Substantia nigra (tissue), 51 donors: ENCODE measurements at places on chromosomes 12 and 14.

DNA sequence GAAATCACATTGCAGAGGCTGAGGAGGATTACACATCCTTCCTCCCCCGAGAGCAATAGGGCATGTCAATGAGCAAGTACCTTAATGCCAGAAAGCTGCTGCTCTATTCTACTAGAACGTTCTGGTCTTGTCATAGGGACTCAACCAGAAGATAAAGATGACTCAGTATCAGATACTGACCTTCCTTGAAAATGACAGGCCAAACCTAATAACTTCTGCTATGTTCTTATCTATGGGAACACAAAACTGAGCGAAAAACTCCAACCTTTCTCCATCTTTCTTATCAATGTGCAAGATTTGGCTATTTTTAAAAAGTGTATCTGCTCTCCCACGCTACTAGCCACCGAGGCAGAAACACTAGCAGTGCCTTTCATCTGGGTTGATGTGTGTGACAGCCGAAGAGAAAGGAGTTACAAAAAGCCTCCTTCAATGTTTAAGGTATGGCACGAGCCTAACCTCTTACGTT is 5.5 kb downstream of the CCDC92 start:
- no peak for DNase-seq

- DNase-seq, result no peak
Measured at GRCh38 chr12:27034607-27035293, 12.4 kb downstream of the MED21 start.

- no peak for DNase-seq
Measured at GRCh38 chr12:62379026-62379722, 87.5 kb upstream of the MON2 start.

- DNase-seq, result no peak
Measured at GRCh38 chr12:115485503-115485902, 792.0 kb downstream of the MED13L start.

- no peak for DNase-seq
Measured at GRCh38 chr14:66487164-66487563, 993 bp downstream of the CCDC196 start.

- DNase-seq, result no peak
Measured at GRCh38 chr14:90678420-90678819, 137.8 kb downstream of the TTC7B start.

GRCh38 chr14:51484485-51484884 is 167.2 kb upstream of the FRMD6 start:
- DNase-seq, result no peak

- no peak for DNase-seq
Measured at GRCh38 chr14:104288272-104288671, 149.9 kb downstream of the KIF26A start.

DNA sequence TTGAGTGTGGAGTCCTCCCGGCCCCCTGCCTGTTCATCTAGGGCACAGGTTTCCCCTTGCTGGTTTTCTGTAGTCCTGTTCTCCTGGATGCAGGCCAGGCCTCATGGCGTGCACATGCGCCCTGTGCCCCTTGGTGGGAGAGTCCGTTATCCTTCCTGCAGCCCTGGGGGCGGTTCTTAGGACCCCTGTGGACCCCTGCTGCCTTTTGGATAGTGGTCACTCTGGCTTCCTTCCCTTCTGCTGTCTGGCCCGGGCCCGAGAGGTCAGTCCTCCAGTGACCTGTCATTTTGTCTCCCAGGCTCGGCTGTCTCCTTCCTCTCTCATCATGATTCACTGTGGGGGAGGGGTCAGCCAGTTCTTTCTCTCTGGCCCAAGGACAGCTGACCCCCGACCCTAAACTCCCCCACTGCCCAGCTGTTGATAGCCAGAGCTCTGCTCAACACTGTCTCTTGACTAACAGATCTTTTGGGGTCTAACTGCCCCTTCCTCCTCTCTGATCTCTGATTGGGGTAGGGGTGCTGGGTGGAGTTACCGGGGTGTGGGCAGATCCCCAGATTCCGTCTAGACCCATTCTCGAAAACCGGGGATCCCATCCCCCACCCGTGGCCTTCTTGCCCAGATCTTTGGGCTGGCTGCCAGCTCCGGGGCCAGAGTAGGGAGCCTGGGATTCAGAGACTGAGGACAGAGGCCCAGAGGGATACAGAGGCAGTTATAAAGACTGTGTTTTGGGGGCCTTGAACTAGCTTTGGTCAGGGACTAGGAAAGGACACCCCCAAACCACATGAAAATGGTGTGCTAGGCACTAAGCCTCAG is 7.0 kb downstream of the CCND2 start:
- no peak for DNase-seq

- DNase-seq, result no peak
Measured at GRCh38 chr12:62701492-62701891, 233.5 kb downstream of the PPM1H start.

- DNase-seq, result no peak
Measured at GRCh38 chr12:12528361-12529270, 34.0 kb downstream of the DUSP16 start.

DNA sequence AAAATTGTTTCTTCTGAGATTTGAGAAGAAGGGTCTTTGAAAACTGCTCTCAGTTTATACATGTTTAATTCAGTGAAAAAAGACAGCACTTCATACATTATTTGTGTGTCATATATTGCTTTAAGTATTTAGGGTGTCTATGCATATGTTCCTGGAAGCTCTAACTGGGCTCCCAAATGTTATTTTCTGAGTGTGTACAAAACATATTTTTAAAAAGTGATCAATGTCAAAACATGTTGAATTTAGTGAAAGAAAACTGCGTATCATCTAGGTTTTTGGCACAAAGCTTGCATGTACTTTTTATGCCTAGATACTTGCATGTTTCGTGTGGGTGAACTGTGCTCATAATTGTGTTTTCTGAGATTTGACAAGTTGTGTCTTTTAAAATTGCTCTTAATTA is 81.6 kb downstream of the ASCL4 start:
- DNase-seq, result no peak

GRCh38 chr14:64510825-64511671 is 6.5 kb downstream of the ZBTB1 start:
- peak; percentile 28 for DNase-seq

DNA sequence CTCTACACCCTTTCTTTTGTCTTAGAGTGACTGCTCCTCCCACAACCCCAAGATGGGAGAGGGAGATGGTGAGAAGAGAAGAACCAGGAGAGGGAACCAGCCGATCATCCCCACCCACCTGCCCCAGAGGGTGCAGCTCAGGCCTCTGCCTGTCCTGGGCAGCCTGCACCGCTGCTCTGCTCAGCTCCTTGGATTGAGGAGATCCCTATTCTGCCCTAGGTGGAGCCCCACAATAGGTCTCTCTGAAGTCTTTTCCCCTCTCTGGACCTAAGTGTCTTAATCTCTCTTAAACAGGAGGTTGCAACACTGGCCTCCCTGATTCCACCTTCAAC is 2.2 kb downstream of the ANKRD33 start:
- DNase-seq, result no peak

GRCh38 chr12:108860443-108860842 is 3.1 kb upstream of the SSH1 start:
- no peak for DNase-seq

DNA sequence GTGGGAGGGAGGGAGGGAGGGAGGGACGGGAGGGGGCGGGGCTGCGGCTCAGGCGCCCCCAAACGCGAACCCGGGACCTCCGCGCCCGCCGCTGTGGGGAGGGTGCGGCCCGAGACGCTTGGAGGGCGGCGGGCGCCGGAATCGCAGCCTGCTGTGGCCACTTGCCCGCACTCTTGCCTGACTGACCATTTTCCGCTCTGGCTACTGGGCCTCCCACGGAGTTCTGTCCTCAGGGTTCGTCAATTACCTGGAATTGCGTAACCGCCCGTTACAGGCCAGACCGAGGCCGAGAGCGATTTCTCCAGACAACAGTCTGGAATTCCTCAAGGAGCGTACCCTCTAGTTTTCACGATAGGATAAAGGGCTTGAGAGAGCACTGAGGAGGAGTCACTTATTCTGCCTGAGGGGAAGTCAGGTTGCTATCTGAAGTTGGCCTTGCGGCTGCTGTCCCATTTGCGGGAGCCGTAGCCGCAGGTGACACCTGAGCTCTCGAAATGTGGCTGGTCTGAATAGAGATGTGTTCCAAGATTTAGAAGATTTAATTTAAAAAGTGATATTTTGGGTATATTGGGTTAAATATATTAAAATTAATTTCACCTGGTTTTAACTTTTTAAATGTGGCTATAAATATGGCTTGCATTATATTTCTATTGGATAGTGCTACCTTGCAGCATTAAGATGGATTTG is 446 bp upstream of the ZNF641 start:
- DNase-seq, result no peak

- no peak for DNase-seq
Measured at GRCh38 chr14:71514941-71515919, 417.0 kb upstream of the RGS6 start.

DNA sequence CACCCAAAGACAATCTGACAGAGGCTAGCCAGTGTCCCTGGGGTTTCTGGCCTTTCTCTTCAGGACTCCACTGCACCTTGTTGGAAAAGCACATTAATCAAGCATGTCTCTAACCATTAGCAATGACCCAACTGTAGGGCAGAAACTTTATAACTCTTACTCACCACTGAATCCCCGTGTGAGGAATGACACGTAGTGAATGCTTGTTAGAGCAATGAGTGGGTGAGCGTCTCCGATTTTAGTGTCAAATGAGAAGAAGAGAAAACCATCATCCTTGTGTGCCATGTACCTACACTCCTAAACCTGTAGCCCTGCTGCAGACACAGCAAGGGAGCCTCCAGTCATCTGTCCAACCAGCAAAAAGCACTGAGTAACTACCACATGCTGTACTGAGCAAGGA is 56.5 kb upstream of the GPR68 start:
- DNase-seq, result no peak

GRCh38 chr14:33356181-33356580 is 417.5 kb downstream of the NPAS3 start:
- no peak for DNase-seq

GRCh38 chr12:47991106-47992061 is 12.9 kb downstream of the COL2A1 start:
- no peak for DNase-seq

- no peak for DNase-seq
Measured at GRCh38 chr12:4997939-4998338, 45.7 kb upstream of the KCNA5 start.

- no peak for DNase-seq
Measured at GRCh38 chr12:48041591-48042423, 37.5 kb upstream of the COL2A1 start.

DNA sequence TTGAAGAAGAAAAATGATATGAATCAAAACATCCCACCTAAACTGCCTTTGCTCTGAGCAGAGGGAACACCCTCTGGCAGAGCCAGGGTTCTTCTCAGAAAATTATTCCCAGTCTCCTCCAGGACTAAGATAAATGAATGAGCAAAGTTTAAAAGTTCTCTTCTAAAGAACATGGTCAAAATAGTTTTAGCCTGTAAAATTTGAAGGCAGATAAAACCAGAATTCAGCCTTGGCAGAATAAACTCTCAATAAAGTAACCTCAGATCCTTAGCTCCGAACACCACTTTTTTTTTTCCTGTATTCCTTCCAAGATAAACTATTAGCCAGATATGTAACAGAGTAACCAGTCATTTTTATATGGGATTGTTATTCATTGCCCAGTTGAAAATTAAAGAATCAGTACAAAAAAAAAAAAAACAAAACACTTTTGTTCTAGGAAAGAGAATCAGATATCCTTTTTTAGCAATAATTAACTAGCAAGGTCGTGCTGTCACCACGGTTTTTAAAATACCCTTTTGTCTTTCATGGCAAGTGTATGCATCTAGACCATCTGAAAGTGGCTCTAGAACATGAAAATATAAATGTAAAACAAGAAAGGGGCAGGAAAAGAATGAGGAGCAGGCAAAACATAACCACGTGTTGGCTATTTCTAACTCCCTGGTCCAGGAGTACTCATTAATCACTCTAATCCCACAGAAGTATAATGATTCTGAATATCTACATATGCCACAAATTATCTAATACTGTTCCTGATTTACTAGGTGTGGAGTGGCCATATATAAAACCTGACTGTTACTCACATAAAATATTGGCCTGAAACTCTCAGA is 60.8 kb downstream of the CAPZA3 start:
- DNase-seq, result no peak

DNA sequence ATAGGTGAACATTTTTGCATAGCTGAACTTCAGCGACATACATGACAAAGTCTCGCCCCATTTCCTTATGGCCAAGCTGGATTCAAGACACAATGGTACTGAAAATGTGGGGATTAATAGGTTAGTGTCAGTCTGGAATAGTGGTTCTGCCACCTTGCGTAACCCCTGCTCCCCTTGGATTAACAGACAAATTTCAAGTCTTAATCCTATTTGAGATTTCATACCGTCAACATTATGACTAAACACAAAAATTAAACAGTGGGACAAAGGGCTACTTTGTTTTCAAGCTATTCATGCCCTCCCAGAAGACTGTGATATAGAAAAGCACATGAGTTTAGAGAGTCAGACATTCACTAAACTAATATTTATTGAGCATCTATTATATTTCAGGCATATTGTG is 138.9 kb upstream of the HIF1A start:
- DNase-seq, result no peak

DNA sequence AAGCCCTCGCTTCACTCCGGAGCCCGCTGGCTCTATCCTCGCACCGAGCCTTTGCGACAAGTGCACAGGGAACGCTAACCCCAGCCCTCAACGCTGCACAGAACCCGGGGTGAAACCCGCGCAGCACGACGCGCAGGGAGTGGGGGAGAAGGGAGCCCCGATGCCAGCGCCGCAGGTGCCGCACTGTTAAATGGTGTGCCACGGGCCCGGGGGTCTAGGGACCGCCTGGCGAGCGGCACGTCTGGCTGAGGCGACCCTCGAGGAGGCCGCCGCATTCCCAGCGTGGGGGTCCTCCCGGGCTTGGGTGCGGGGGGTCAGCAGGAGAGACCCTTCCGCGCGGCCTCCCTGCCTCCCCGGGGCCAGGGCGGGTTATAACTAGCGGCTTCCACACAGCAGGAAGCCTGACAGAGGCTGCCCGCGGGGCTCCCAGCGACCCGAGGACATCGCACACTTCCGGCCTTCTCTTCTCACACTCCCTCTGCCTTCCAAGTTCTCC is 23.8 kb upstream of the LRTM2 start:
- no peak for DNase-seq
